Sigmoid colon (tissue), 7 donors: ENCODE measurements at places on chromosomes 2 and 18. TPM values are rescaled to one million over a fixed set of nuclear protein-coding genes. Genes with fewer than 3 reads are reported as not detected.
A peak's percentile ranks its signal among the peaks of the same experiment; 100 is the strongest.

DNA sequence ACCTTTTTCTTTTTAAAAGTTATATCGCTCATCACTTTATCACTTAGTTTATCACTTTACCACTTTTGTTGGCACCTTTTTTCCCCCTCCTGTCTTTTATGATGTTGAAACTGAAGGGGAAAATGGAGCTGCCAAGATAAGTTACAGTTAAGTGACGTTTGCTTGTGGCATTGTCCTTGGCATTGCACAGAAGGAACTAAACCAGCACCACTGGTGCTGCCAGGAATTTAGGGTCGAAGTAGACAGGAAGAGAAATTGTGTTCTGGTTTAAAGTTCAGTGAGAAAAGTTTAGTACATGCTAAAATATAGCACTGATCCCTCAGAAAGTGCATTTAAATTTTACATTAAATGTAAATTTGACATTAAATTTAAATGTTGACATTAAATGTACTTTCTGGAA, 49.9 kb downstream of the MYO1B start:
- no peak overlapping the region for H3K4me3 ChIP-seq
- no peaks in the 10 kb centered on the region for H3K27me3 ChIP-seq
- H3K27ac ChIP-seq: no peak overlapping the region
- H3K36me3 ChIP-seq: no peaks in the 10 kb centered on the region
- no peaks in the 10 kb centered on the region for H3K4me1 ChIP-seq

- DNase-seq: no peak
- H3K27ac ChIP-seq: no peak overlapping the region
- no peaks in the 10 kb centered on the region for H3K27me3 ChIP-seq
- no peak overlapping the region for H3K4me3 ChIP-seq
- no peaks in the 10 kb centered on the region for H3K36me3 ChIP-seq
These were observed 360.5 kb upstream of the PIK3C3 start for GRCh38 chr18:41594582-41594981.

GRCh38 chr2:144067506-144067905, 452.4 kb downstream of the ZEB2 start:
- H3K27ac ChIP-seq: no peak overlapping the region
- no peak for DNase-seq
- no peaks in the 10 kb centered on the region for H3K27me3 ChIP-seq
- no peak overlapping the region for H3K4me3 ChIP-seq

GRCh38 chr2:155727187-155727895, 605.2 kb downstream of the NR4A2 start:
- H3K36me3 ChIP-seq: no peaks in the 10 kb centered on the region
- no peak for DNase-seq
- no peaks in the 10 kb centered on the region for H3K4me1 ChIP-seq
- H3K27me3 ChIP-seq: no peaks in the 10 kb centered on the region

DNA sequence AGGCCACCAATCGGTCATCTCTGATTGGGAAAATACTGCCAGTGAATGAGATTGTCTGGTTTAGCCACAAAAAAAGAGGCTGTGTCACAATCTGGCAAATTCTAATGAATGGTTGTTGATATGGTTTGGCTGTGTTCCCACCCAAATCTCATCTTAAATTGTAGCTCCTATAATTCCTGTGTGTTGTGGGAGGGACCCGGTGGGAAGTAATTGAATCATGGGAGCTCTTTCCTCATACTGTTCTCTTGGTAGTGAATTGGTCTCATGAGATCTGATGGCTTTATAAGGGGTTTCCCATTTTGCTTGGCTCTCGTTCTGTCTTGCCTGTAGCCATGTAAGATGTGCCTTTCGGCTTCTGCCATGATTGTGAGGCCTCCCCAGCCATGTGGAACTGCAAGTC, 838.3 kb downstream of the SLC4A3 start:
- H3K4me1 ChIP-seq: no peaks in the 10 kb centered on the region
- no peaks in the 10 kb centered on the region for H3K36me3 ChIP-seq
- H3K27ac ChIP-seq: no peak overlapping the region
- no peak for DNase-seq
- no peaks in the 10 kb centered on the region for H3K27me3 ChIP-seq

DNA sequence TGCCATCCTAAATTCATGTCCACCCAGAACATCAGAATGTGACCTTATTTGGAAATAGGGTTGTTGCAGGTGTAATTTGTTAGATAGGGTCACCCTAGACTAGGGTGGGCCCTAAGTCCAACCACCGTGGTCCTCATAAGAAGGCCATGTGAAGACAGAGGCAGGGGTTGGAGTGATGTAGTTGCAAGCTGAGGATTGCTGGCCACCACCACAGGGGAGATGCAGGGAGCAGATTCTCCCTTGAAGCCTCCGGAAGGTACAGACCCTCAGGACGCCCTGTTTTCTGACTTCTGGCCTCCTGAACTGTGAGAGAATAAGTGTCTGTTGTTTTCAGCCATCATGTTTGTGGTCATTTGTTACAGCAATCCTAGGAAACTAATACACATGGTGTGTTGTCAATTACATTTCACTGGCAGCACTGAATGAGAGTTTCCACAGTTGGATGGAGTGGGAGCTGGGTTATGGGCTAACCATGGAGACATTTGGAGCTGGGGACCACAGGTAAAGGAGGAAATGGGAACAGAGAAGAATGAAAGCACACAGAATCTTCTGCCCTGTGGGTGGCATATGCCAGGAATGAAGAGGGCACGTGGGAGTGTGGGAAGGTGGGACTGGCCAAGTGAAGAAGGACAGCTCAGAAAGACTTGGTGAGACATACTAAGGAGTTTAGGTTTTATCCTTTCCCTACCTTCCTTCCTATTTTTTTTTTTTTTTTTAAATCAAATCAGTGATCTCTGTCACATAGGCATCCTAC, 266.0 kb downstream of the MYCN start:
- H3K4me1 ChIP-seq: no peaks in the 10 kb centered on the region
- no peak for DNase-seq
- H3K36me3 ChIP-seq: no peaks in the 10 kb centered on the region
- no peak overlapping the region for H3K27ac ChIP-seq

DNA sequence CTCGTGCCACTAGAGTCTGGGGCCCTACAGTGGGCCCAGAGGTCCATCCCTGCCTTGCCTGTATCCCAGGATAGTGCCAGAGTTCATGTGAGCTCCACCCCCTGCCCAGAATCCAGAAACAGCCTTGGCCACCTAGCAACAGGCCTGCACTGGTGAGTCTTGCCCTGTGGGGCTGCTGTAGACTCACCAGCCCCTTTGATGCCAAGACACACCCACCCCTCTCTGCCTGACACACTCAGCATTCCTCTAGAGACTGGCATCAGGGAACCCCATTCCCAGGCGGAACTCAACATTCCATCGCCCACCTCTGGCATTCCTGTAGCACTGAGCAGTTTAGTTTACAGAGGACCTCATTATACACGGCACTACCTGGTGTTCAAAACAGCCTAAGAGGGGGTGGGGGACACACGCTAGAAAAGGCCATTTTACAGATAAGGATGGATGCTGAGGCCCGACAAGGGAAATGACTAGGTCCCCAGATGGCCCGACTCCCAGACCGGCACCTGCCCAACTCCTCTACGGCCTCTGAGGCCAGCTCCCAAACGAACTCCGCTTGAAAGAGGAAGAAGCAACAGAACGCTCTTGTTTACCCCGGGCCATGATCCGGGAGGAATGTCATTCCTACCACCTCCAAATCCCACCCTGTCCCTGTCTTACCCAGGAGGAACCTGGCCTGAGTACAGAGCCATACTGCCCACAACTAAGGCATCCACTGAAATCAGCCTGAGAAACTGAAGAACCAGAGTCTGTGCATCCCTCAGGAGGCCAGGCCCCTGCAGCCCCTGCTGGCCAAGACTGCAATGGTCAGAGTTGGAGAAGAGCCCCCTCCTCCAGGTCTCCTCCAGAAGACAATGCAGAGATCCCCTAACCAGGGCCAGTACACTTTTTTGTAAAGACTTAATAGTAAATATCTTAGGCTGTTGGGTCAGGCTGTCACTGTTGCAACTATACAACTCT, 180.2 kb downstream of the TNS1 start:
- DNase-seq: no peak
- H3K4me3 ChIP-seq: no peak overlapping the region
- H3K27ac ChIP-seq: peak overlapping the region; percentile 98
- H3K36me3 ChIP-seq: peaks cover 30% of the 10 kb centered on the region
- H3K27me3 ChIP-seq: no peaks in the 10 kb centered on the region

Gene LONRF2
- total RNA-seq: 25.8 TPM

Gene CHRNA1
- not detected for total RNA-seq

- H3K4me3 ChIP-seq: no peak overlapping the region
- peak overlapping the region; percentile 31 for H3K27ac ChIP-seq
- no peaks in the 10 kb centered on the region for H3K27me3 ChIP-seq
- DNase-seq: no peak
- H3K36me3 ChIP-seq: no peaks in the 10 kb centered on the region
These were observed 38.3 kb downstream of the MRPL33 start for GRCh38 chr2:27809761-27810241.

GRCh38 chr2:216873573-216873972, 13.7 kb upstream of the TNP1 start:
- no peak overlapping the region for H3K4me3 ChIP-seq
- no peaks in the 10 kb centered on the region for H3K36me3 ChIP-seq
- no peaks in the 10 kb centered on the region for H3K27me3 ChIP-seq

Gene SAG
- not detected for total RNA-seq

- H3K4me3 ChIP-seq: no peak overlapping the region
- peak overlapping the region; percentile 23 for H3K27ac ChIP-seq
- no peaks in the 10 kb centered on the region for H3K36me3 ChIP-seq
- no peak for DNase-seq
- no peaks in the 10 kb centered on the region for H3K27me3 ChIP-seq
These were observed 143.6 kb downstream of the VAPA start for GRCh38 chr18:10057401-10057893.

Gene HOXD12
- not detected for total RNA-seq

Gene FAM228A
- total RNA-seq: 1.5 TPM

Gene ACTG2
- 3,612 TPM for total RNA-seq

Gene DPP10
- 4.4 TPM for total RNA-seq

DNA sequence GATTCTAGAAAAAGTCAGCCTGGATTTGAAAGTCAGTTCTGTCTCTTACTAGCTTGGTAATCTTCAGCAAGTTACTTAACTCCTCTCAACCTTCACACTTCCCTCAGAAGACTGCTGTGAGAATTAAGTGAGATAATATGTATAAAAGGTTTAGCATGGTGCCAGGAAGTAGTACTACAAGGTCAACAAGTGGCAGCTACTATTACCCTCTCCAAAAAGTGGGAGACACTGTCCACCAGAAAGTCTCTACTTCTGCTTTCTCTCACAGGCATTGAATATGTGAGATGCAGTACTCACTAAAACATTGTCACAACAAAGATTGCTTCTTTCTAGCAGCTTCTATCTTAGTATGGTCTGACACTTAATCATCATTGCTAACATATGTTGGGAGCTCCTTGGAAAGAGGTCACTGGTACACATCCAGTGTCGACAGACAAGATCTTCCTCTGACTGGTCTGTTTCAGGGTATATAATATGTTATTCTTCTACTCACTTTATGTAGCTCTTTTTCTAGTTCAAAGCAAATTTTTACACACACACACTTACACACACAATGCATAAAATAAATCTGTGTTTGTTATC, 47.9 kb downstream of the DOCK10 start:
- no peaks in the 10 kb centered on the region for H3K36me3 ChIP-seq
- H3K4me1 ChIP-seq: no peaks in the 10 kb centered on the region
- DNase-seq: no peak
- no peak overlapping the region for H3K4me3 ChIP-seq

Gene LIMS4
- 11.9 TPM for total RNA-seq

Gene MYO7B
- 1.4 TPM for total RNA-seq

- no peaks in the 10 kb centered on the region for H3K36me3 ChIP-seq
- H3K27ac ChIP-seq: no peak overlapping the region
- H3K4me3 ChIP-seq: no peak overlapping the region
- no peak for DNase-seq
These were observed 260.0 kb upstream of the SIX2 start for GRCh38 chr2:45269149-45269793.

Gene SOWAHC
- 29.3 TPM for total RNA-seq

- H3K4me1 ChIP-seq: no peaks in the 10 kb centered on the region
- no peaks in the 10 kb centered on the region for H3K36me3 ChIP-seq
- DNase-seq: no peak
These were observed 50.5 kb downstream of the OSBPL6 start for GRCh38 chr2:178244777-178245176.

DNA sequence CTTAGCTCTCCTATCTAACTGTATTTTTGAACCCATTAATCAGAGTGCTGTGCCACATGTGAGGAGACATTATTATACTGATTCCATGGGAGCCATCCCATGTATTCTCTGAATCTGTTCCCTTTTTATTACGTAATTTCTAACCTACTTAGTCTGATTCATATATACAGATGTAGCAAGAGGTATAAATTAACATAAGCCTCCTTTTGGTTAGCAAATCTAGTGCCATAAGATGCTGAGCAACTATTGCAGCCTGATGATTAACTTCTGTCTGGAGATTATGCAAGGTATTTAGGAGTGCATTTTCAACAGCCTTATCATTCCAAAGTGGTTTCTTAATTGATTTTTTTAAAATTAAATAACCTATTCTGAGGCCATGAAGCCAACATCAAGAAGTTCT, 114.1 kb upstream of the MSH2 start:
- no peaks in the 10 kb centered on the region for H3K36me3 ChIP-seq
- H3K27ac ChIP-seq: no peak overlapping the region
- no peak for DNase-seq

DNA sequence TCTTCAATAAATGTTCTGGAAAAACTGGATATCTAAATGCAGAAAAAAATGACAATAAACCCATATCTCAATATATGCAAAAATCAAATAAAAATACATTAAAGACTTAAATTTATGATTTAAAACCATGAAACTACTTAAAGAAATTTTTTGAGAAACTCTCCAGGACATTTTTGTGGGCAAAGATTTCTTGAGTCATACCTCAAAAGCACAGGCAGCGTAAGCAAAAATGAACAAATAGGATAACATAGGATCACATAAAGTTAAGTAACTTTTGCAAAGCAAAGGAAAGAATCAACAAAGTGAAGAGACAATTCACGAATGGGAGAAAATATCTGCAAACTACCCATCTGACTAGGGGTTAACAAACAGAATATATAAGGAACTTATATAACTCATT, 1545.5 kb downstream of the SUCLG1 start:
- H3K36me3 ChIP-seq: no peaks in the 10 kb centered on the region
- no peak for DNase-seq
- no peak overlapping the region for H3K4me3 ChIP-seq
- H3K4me1 ChIP-seq: no peaks in the 10 kb centered on the region

- no peak within 1 kb of the TSS for H3K27ac ChIP-seq
- H3K36me3 ChIP-seq: no peaks in the 10 kb centered on the region
- no peaks in the 10 kb centered on the region for H3K4me1 ChIP-seq
- DNase-seq: no peak
These were observed at the start of gene PSMA8 for GRCh38 chr18:26133652-26134051. Gene PSMA8, plus strand, starts transcription at chr18:26133869. Its CDS starts 97 bp downstream, at chr18:26133966.

GRCh38 chr2:108936076-108936864, 52.8 kb downstream of the EDAR start:
- no peak for DNase-seq
- H3K4me1 ChIP-seq: no peaks in the 10 kb centered on the region
- H3K27me3 ChIP-seq: no peaks in the 10 kb centered on the region
- no peak overlapping the region for H3K4me3 ChIP-seq
